ENCODE measurements at places on chromosomes 6 and 20.

- DNase-seq, result no peak
These were observed 49.3 kb downstream of the LYRM4 start for GRCh38 chr6:5211492-5211891.

DNA sequence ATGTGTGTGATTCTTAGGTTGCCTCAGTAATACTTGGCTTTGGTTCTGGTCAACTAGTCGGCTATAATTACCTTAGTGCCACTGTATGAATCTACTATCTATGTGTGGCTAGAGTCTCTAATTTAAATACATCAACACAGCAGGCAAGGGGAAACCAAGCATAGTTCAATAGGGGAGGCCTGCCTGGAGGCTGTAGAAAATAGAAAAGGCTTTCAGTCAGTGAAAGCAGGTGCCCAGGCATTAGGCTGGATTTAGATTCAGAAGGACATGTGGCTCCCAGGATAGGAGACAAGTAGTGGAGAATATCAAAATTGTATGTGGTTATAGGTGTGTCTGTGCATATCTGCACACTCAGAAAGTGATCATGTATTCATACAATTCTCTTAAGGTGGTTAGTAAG, 115.1 kb upstream of the LAMP5 start:
- DNase-seq, result no peak

- DNase-seq, result no peak
These were observed 1.6 kb upstream of the ZSCAN12 start for GRCh38 chr6:28401172-28401571.

DNA sequence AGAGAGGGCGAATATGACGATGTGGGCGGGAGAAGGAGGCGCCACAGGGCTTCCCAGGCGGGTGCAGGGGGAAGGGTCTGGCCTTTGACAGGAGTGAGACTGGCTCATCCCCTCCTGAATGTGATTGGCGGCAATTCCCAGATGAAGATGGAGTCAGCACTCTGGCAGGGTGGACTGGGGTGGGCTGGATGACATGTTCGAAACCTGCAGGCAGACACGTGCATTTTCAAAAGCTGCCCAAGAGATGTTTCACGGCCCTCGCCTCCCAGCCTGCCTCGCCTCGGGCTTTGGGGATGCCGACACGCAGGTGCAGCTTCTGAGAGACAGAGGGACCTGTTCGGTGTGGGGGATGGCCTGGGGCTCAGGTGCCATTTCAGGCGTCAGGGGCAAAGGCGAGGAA, 66.8 kb upstream of the AFDN start:
- DNase-seq, result no peak

GRCh38 chr20:55760586-55760985, 244.7 kb downstream of the CBLN4 start:
- no peak for DNase-seq

DNA sequence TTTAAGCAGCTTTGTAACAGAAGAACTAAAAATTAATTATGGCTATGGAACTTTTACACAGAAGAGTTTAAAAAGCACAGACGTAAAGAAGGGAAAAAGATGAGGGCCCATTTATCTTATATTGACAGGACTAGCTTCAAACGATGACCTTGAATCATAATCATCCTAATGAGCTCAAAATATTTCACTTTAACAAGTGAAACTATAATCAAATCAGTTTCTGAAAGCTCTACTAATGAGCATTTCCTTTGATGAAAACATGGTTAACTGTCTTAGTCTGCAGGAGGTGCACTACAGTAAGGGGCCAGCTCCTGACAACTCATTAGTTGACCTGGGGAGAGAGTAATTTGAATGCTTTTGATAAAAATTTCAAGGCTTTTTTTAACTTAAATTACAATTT, 228.0 kb upstream of the DEFB112 start:
- DNase-seq, result no peak

DNA sequence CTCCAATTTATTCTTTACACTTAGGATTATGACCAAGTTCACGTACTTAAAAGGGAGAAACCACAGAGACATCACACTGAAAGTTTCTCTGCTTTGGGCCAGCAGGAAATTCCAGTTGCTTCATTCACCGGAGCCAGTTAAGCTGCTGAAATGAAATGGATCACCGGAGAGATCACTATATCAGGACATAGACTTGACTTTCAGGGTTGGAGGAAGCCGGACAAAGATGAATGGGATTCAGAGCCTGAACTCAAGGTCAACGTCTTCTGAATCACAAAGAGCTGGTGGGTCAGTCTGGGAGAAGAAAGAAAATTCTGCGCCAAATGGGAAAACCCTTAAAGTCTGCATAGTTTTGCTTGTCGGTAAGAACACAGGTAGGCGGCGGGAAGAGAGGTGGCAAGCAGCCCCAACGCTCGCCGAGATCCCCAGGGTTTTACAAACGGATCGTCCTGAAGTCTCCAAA, 81.9 kb upstream of the CCDC28A start:
- no peak for DNase-seq

- DNase-seq, result no peak
These were observed 34.6 kb upstream of the SPACA1 start for GRCh38 chr6:88013015-88013414.

GRCh38 chr20:2631228-2631627, 21.2 kb upstream of the NOP56 start:
- no peak for DNase-seq

DNA sequence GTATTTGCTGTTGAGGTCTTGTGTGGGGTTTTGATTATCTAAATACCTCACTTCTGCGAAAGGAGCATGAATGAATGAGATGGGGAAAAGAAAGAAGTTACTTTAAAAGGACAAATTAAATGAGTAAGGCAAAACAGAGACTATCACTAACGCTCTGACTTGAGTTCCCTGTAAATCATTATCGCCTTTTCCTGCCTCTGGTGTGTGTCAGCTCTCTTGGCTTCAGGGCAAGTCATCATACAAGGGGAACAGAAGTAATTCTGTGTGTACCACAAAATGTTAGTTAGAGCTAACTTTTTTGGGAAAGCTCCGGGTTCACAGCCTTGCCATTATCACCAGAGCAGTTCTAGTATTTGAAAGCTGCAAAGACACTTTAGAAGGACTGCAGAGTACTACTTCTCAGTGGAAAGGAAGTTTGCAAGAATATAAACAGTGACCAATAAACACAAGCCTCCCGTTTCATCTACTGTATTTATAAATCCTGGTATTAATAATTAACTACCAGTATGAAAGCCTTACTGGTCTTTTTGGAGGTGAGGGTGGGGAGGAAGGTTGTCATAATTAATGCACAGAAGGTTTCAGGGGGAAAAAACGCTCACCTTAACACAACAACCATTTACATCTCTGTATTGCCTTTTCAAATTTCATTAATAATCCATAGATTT, 1.2 kb downstream of the DZANK1 start:
- DNase-seq, result no peak
